Stimulated activated CD8-positive, alpha-beta memory T cell treated with anti-CD3 and anti-CD28 coated beads, Interleukin-4, amount 100 ng/mL, for 1 hour (primary cell): ENCODE measurements at places on chromosomes 5 and 9.

DNA sequence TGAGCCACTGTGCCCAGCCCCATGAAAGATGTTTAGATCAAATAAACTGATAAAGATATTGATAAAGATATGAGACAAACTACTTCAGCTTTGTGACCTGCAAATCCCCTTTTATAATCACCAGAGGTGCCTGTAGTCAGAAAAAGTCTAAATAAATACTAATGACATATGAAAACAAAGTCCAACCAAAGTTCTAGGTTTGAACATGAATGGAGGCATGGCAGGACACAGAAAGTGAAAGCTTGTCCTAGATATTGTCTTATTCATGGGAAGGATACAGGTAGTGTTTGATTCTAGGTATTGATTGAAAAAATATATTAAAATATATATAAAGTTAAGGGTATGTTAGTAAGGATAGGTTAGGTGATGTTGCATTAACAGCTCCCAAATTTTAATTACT lies 24.6 kb upstream of the PSAT1 start:
- DNase-seq: no peak

GRCh38 chr9:253539-253938 lies 38.9 kb downstream of the DOCK8 start:
- DNase-seq: no peak

DNA sequence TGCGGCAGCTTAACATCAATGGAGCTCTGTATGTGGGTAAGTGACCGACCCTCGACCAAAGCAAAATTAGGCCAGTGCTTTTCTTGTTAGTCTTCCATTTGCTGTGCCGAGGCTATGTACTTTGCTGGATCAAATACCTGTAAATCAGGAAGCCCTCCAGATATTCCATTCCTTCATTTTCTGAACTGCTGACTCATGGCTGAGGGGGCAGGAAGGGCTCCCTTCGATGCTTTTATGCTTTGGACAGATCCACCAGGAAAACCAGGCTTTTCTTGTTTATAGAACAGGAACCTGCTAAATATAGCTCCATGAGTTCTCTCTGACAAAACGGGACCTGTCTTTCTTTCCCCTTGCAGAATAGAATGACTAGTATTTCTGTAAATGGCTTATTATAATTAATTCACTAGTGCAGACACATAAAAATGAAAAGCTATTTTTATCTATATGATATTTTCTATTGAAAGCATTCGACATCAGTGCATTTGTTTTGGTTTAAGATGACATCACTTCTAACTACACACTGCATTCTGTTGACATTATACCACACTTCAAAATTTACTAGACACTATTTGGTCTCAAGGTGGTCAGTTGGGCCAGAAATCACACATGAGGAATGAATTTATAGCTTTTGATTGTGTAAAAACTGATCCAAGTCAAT lies 93.3 kb downstream of the LIFR start:
- no peak for DNase-seq

DNA sequence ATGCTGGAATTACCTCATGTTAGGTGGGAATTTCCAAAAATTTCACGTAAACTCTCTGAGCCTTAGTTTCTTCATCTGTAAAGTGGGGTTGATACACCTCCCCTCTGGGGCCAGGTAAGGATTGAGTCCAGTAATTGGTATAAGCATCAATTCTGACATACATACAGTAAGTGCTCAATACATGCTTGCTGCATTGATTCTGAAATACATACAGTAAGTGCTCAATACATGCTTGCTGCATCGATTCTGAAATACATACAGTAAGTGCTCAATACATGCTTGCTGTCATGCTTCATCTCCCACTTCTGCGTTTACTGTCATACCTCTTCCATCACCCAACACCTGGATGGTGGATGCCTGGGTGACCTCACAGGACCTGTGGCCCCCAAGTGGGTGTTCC lies 57.1 kb downstream of the TSPAN17 start:
- DNase-seq: no peak
